Activated CD4-positive, alpha-beta T cell treated with anti-CD3 and anti-CD28 coated beads, Interleukin-2, Interleukin-4, amounts not matched to agents 100 ng/mL and 50 ng/mL, durations not matched to agents 16 hours and 8 hours (primary cell): ENCODE measurements at places on chromosomes 3 and 15.
A peak's percentile ranks its signal among the peaks of the same experiment; 100 is the strongest.

DNA sequence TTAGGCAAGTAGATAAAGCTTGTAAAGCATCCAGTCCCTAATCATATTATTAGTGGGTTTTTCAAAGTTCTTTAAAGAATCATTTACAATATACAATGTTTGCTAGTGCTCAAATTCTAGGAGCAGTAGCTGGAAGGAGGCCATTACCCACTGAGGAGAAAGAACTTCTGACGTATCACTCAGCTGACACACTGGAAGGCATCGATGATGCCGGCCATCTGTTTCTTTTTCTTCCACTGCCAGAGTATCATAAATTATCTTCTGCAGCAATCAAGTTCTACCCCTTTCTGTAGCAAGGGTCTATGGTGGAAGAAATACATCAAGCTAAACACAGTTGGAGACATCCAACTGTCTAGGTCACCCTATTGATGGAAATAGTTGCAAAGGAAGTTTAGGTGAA is 243.2 kb upstream of the LRRN1 start:
- DNase-seq, result no peak

DNA sequence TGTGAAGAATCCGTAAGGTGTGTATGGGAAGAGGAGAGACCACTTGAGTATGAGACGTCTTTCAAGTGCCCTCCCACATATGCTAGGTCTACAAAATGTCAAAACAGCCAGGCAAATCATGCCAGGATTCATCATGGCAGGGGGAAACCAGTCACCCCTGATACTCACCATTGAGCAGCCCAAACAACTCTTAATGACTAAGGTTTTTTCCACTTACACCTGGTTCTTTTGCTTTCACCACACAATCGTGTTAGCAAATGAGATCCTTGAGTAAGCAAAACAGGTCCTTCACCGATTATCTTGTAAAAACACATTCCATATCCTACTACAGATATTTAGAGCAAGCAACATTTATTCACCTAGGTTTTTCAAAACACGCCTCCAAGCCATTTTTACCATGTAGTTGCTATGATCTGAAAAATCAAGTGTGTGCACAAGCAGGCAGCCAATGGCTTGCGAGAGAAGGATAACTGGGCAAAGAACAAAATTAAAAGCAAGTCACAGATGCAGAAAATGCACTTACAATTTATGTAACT is 177.5 kb upstream of the LPP start:
- DNase-seq, result peak; percentile 42

- no peak for DNase-seq
These were observed 101.5 kb upstream of the CBLB start for GRCh38 chr3:105970283-105970682.

DNA sequence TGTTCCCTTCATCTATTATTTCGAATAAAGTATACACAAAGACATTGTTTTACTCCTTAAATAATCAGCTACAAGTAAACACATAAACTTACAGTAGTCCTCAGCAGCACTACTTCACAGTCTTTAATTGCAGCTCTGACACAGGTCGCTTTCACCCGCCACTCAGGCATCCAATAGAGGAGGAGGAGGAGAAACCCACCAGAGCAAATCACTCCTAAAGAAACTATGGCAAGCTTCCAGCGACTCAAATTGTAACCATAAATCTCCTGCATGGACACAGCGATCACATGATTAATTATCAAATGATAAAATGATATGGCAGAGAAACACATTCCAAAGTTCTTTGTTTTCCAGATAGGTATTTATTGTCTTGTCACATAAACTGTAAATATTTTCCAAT is 26.2 kb downstream of the ATP13A3 start:
- DNase-seq, result no peak

DNA sequence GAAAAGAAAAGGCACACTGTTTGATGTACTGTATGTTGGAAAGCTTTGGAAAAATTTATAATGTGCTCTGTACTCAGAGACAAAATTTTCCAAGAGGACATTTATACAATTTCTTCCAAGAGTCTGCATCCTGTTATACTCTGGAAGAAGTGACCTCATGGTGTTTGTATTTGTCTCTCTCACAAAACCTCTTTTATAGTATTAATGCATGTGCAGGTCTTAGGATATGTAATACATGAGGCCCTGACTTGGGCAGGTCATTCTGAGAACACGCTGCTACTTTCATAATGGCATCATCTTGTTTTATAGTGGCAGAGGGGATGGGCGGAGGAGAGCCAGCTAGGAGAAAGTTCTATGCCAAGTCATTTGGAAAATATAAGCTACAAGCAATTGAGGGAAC is 72.0 kb upstream of the P3H2 start:
- DNase-seq, result no peak

DNA sequence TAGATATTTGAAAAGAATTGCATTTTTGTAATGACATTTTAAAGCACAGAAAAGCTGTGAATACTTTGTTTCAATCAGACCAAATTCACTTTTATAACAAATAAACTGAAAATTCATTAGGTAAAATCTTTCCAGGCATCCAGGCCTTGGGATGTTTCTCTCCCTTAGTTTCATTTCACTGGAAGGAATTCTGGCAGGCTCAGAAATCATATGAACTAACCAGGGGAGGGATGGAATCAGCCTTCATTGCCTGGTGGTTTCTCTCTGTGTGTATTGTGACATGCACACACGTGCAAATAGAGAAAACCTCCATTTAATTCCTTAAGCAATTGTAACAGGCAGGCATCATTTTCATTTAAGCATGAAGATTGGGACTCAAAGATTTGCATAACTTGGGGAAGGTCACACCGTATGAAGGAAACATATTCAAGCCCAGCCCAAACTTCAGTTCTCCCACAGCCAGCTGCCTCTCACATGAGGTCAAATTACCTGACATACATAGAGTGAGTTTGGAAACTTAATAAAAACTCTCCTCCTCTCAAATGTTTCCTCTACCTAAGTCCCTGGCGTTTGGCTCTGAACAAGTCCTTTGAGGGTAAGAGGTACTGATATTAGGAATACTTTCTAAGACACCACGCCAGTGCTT is 376.1 kb upstream of the MCTP2 start:
- DNase-seq, result no peak

GRCh38 chr3:33831053-33831452 is 32.6 kb downstream of the PDCD6IP start:
- DNase-seq, result peak; percentile 8
